ENCODE measurements at places on chromosomes 3 and 15. TPM values are rescaled to one million over a fixed set of nuclear protein-coding genes. Genes with fewer than 3 reads are reported as not detected.

DNA sequence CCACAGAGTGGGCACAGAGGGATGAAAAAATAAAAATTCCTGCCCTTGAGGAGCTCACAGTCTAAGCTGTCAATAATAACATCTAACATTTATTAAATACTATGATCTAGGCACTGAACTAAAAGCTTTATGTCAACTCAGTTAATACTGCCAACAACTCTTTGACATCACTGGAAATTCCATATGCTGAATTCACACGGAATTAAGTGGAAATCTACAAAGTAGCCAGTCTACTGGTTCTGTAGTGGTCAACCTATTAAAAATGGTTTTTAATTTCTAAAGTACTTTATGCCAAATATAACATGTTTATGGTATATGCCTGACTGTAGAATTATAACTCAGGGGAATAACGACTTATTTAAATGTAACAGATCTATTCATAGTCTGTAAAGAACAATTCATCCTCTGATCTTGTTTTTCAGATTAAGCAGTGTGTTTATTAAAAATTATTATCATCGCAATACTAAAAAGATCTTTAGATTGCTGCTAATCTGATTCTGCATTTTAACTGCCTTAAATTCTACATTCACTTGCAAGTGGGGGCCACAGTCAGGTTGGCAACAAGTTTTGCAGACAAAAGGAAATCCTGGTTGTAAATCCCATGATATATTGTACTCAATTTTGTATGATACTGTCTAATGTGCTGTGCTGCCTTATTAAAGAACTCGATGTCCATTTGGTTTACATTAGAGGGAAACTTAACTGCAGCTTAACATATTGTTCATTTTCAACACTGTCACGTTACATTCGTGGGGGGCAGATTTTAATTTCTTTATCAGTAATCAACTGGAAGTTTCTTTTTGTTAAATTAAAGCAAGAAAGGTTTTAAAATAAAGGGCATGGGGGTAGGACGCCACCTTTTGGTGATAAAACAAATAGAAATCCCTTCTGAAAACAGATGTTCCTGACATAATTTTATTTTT, 2.6 kb upstream of the FOXP1 start:
- H3K4me3 ChIP-seq: no peak overlapping the region
- no peak overlapping the region for H3K27ac ChIP-seq
- H3K4me1 ChIP-seq: peaks cover 41% of the 10 kb centered on the region
- DNase-seq: no peak
- peaks cover 8% of the 10 kb centered on the region for H3K36me3 ChIP-seq

- peaks cover 6% of the 10 kb centered on the region for H3K36me3 ChIP-seq
- H3K4me3 ChIP-seq: no peak overlapping the region
- H3K27me3 ChIP-seq: peaks cover 3% of the 10 kb centered on the region
- no peak for DNase-seq
- peaks cover 77% of the 10 kb centered on the region for H3K4me1 ChIP-seq
Observed at GRCh38 chr3:98563661-98564281, 29.6 kb downstream of the CPOX start.

GRCh38 chr3:126551121-126551838, 7.5 kb downstream of the C3orf22 start:
- DNase-seq: peak; percentile 4
- peaks cover 2% of the 10 kb centered on the region for H3K27me3 ChIP-seq
- no peaks in the 10 kb centered on the region for H3K4me1 ChIP-seq
- no peaks in the 10 kb centered on the region for H3K36me3 ChIP-seq

DNA sequence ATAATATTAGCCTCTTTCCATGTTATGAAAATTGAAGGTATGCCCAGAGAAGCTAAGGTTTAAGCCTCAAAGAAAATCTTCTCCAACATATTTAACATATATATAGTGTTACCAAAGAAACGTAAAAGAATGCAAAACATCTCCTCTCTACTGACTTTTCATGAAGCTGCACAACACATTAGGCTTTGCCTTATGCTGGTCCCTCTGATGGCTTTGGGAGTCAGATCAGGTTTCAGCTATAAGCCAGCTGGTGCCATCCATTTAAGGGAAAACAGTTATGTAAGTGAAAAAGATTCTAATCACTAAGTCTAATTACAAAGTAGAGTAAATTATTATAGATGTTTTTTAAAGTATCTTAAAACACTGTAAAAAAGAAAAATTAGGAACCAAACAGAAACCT, 410.5 kb downstream of the LSAMP start:
- H3K4me1 ChIP-seq: no peaks in the 10 kb centered on the region
- no peak overlapping the region for H3K4me3 ChIP-seq
- no peak overlapping the region for H3K27ac ChIP-seq
- no peak for DNase-seq
- H3K27me3 ChIP-seq: no peaks in the 10 kb centered on the region

CPN2 gene
- not detected for total RNA-seq

DISP2 gene
- total RNA-seq: 0.02 TPM

SLC2A2 gene
- not detected for total RNA-seq

- H3K4me1 ChIP-seq: peaks cover 14% of the 10 kb centered on the region
- no peak for DNase-seq
- no peaks in the 10 kb centered on the region for H3K27me3 ChIP-seq
- no peak overlapping the region for H3K4me3 ChIP-seq
- no peak overlapping the region for H3K27ac ChIP-seq
Observed at GRCh38 chr15:90367576-90367975, 15.5 kb downstream of the ZNF774 start.

GRCh38 chr15:88400084-88400483, 67.1 kb downstream of the MRPL46 start:
- H3K27me3 ChIP-seq: peaks cover 39% of the 10 kb centered on the region
- H3K4me1 ChIP-seq: no peaks in the 10 kb centered on the region
- no peak overlapping the region for H3K4me3 ChIP-seq

RPL14 gene
- 2,949 TPM for total RNA-seq

GRCh38 chr3:15359677-15360397, 27.5 kb upstream of the SH3BP5 start:
- H3K27me3 ChIP-seq: no peaks in the 10 kb centered on the region
- no peak overlapping the region for H3K27ac ChIP-seq
- no peak for DNase-seq
- no peaks in the 10 kb centered on the region for H3K36me3 ChIP-seq

DNA sequence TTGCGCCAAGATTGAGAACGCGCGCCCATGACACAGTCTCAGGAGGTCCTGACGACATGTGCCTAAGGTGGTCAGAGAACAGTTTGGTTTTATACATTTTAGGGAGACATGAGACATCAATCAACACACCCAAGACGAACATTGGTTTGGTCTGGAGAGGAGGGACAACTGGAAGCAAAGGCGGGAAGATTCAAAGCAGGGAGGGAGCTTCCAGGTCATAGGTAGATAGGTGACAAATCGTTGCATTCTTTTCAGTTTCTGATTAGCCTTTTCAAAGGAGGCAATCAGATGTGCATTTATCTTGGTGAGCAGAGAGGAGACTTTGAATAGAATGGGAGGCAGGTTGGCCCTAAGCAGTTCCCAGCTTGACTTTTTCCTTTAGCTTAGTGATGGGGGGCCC, 828.4 kb upstream of the DPPA4 start:
- no peak overlapping the region for H3K4me3 ChIP-seq
- H3K36me3 ChIP-seq: no peaks in the 10 kb centered on the region
- H3K4me1 ChIP-seq: no peaks in the 10 kb centered on the region
- no peak for DNase-seq

DNA sequence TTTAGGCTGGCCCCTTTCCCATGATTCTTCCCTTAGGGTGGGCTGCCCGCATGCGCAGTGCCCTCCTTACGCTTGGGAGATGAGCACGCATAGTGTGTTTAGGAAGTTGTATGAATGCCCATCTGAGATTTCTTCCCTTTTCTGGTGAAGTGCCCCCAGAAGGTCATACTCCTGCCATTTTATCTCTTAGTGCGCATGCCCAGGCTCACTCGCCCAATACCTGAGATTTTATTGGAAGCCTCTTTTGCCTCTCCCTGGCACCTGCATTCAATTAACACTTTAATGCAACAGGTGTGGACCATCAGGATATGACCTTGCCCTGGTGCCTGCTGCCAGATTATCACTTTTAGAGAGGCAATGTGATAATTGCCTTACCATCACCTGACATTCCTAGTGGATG, 36.6 kb downstream of the MKRN3 start:
- DNase-seq: no peak
- no peak overlapping the region for H3K27ac ChIP-seq
- H3K4me1 ChIP-seq: no peaks in the 10 kb centered on the region
- H3K27me3 ChIP-seq: no peaks in the 10 kb centered on the region

GRCh38 chr3:150059241-150059640, 88.5 kb upstream of the PFN2 start:
- H3K4me1 ChIP-seq: no peaks in the 10 kb centered on the region
- H3K4me3 ChIP-seq: no peak overlapping the region
- no peak overlapping the region for H3K27ac ChIP-seq
- no peak for DNase-seq
- H3K27me3 ChIP-seq: peaks cover 10% of the 10 kb centered on the region

ANP32A gene
- 190 TPM for total RNA-seq

SRGAP3 gene
- total RNA-seq: 3.5 TPM
